ENCODE measurements at places on chromosomes 2 and 18.

DNA sequence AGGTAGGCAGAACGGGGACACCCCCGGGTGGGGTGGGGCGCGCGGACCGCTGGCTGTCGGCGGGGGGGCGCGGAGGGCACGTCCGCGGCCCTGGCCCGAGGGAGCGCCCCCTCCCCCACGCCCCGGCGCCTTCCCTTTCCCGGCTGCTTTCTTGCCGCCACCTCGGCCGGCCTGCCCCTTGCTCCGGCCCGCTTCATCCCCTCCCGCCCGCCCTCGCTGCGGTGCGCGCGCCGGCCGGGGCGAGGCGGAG lies 443 bp downstream of the VAPA start:
- H3K27ac ChIP-seq, result no peak overlapping the region
- no peak for DNase-seq
- H3K4me3 ChIP-seq, result peak overlapping the region; percentile 88
- peaks cover 14% of the 10 kb centered on the region for H3K27me3 ChIP-seq

DNA sequence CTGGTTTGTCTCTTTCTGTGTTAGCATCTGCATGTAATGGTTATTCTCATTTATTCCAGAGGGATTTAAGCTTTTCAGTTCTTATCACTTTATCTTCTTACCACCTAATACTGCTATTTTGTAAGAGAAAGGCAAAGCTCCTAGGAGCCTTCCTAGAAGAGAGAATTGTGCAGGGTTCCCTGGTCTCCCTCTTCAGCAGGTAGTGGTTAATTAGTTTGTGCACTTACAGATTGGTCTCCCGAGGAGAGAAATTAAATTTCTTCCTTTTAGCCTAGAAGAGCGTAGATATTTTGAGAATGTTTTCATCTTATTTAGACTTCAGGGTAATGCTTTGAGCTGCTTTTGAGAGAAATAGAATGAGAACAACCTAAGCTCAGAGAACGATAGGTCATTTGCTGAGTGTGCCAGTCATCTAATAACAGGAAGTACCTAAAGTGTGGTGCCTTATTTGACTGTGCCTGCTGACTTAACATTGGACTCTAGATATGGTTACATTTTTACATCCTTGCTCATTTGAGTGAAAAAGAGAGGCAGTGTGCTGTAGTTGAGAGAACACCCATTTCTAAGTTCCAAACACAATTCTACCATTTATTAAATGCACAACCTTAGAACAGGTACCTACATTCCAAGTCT lies 651.4 kb downstream of the STK39 start:
- H3K27me3 ChIP-seq, result no peaks in the 10 kb centered on the region
- no peak for DNase-seq
- H3K4me1 ChIP-seq, result no peaks in the 10 kb centered on the region

- H3K27me3 ChIP-seq, result no peaks in the 10 kb centered on the region
- no peak overlapping the region for H3K4me3 ChIP-seq
- no peaks in the 10 kb centered on the region for H3K36me3 ChIP-seq
- H3K27ac ChIP-seq, result no peak overlapping the region
- no peak for DNase-seq
- H3K4me1 ChIP-seq, result no peaks in the 10 kb centered on the region
These were observed 49.5 kb upstream of the LRATD1 start for GRCh38 chr2:14583059-14583458.

GRCh38 chr2:36389577-36389976 lies 34.0 kb downstream of the CRIM1 start:
- no peaks in the 10 kb centered on the region for H3K36me3 ChIP-seq
- H3K4me1 ChIP-seq, result peaks cover 17% of the 10 kb centered on the region
- no peak for DNase-seq
- H3K27ac ChIP-seq, result no peak overlapping the region
- no peak overlapping the region for H3K4me3 ChIP-seq
- no peaks in the 10 kb centered on the region for H3K27me3 ChIP-seq

- no peak overlapping the region for H3K27ac ChIP-seq
These were observed 5.6 kb downstream of the QPCT start for GRCh38 chr2:37350034-37350433.

GRCh38 chr2:20378891-20379519 lies 28.4 kb upstream of the PUM2 start:
- H3K36me3 ChIP-seq, result no peaks in the 10 kb centered on the region
- H3K27ac ChIP-seq, result no peak overlapping the region
- H3K27me3 ChIP-seq, result peaks cover 13% of the 10 kb centered on the region
- peaks cover 6% of the 10 kb centered on the region for H3K4me1 ChIP-seq
- no peak for DNase-seq

- peaks cover 6% of the 10 kb centered on the region for H3K4me1 ChIP-seq
- DNase-seq, result no peak
- peaks cover 14% of the 10 kb centered on the region for H3K27me3 ChIP-seq
- no peak overlapping the region for H3K4me3 ChIP-seq
- no peak overlapping the region for H3K27ac ChIP-seq
These were observed 426.0 kb downstream of the TGIF1 start for GRCh38 chr18:3875961-3876360.

GRCh38 chr2:217979151-217979811 lies 23.5 kb downstream of the TNS1 start:
- H3K36me3 ChIP-seq, result no peaks in the 10 kb centered on the region
- H3K27ac ChIP-seq, result no peak overlapping the region
- H3K4me1 ChIP-seq, result no peaks in the 10 kb centered on the region

DNA sequence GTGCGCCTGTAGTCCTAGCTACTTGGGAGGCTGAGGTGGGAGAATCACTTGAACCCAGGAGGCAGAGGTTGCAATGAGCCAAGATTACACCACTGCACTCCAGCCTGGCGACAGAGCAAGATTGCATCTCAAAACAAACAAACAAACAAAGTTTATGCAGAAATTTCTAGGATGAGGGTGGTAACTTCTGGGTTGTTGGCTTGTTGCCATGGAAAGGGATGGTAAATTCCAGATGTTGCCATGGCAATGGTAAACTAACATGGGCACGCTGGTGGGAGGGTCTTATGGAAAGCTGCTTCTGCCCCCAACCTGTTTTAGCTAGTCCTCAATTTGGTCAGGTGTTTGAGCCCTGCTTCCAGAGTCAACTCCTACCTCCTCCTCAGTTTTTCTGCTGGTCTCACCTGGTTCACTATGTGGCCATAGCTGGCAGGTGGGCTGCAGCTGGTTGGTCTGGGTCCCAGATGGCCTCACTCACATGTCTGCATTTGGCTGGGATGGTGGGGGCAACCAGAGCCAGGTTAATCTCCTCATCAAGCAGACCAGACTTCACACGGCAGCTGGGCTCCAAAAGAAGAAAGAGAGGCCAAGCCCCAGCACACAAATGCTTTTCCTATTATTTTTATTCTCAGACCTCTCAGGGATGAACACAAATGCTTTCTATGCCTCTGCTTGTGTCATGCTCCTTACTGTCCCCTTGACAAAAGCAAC lies 26.6 kb upstream of the TEX44 start:
- H3K36me3 ChIP-seq, result no peaks in the 10 kb centered on the region
- peaks cover 6% of the 10 kb centered on the region for H3K4me1 ChIP-seq
- DNase-seq, result no peak

GRCh38 chr2:33011373-33011772 lies 64.6 kb downstream of the LTBP1 start:
- H3K4me3 ChIP-seq, result no peak overlapping the region
- H3K36me3 ChIP-seq, result no peaks in the 10 kb centered on the region

GRCh38 chr2:156472686-156473085 lies 36.5 kb downstream of the GPD2 start:
- H3K4me3 ChIP-seq, result peak overlapping the region; percentile 17
- DNase-seq, result peak; percentile 69
- H3K4me1 ChIP-seq, result peaks cover 46% of the 10 kb centered on the region
- no peaks in the 10 kb centered on the region for H3K36me3 ChIP-seq

DNA sequence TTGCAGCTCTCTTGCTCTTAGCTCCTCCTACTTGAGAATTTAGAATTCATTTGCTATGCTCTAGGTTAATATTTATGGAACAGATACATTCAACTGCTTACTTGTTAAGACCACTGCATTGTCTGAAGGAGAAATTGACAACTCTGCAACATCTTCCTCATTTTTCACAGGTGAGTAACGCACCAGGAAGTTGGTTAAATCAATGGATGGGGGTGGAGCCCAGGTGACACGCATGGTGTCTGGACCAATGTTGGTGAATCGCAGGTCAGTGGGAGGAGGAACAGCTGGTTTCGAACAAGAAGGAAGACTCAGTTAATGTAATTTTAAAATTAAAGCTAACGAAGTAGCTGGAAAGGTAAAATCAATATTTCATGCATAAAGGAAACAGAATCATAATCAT lies 44.3 kb downstream of the FN1 start:
- H3K36me3 ChIP-seq, result no peaks in the 10 kb centered on the region
- no peak for DNase-seq
- H3K27ac ChIP-seq, result no peak overlapping the region
- H3K4me3 ChIP-seq, result no peak overlapping the region
- H3K27me3 ChIP-seq, result peaks cover 7% of the 10 kb centered on the region
- no peaks in the 10 kb centered on the region for H3K4me1 ChIP-seq

DNA sequence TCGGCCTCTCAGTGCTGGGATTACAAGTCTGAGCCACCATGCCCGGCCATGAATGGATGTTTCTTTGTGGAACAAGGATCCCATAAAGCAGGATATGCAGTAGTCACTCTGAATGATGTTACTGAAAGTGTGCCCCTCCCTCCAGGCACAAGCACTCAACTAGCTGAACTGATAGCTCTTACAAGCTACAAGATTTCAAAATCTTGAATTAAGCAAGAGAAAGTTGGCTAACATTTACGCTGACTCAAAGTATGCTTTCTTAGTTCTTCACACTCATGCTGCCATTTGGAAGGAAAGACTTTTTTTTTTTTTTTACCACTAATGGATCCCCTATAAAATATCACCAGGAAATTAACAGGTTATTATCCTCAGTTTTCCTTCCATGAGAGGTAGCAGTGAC lies 549.0 kb upstream of the PKDCC start:
- H3K36me3 ChIP-seq, result peaks cover 25% of the 10 kb centered on the region
- H3K4me3 ChIP-seq, result no peak overlapping the region
- no peaks in the 10 kb centered on the region for H3K4me1 ChIP-seq
- DNase-seq, result no peak
- H3K27me3 ChIP-seq, result no peaks in the 10 kb centered on the region

GRCh38 chr2:128667391-128667790 lies 348.7 kb upstream of the HS6ST1 start:
- no peaks in the 10 kb centered on the region for H3K4me1 ChIP-seq
- DNase-seq, result no peak
- H3K4me3 ChIP-seq, result no peak overlapping the region
- H3K36me3 ChIP-seq, result no peaks in the 10 kb centered on the region
- H3K27me3 ChIP-seq, result peaks cover 12% of the 10 kb centered on the region

DNA sequence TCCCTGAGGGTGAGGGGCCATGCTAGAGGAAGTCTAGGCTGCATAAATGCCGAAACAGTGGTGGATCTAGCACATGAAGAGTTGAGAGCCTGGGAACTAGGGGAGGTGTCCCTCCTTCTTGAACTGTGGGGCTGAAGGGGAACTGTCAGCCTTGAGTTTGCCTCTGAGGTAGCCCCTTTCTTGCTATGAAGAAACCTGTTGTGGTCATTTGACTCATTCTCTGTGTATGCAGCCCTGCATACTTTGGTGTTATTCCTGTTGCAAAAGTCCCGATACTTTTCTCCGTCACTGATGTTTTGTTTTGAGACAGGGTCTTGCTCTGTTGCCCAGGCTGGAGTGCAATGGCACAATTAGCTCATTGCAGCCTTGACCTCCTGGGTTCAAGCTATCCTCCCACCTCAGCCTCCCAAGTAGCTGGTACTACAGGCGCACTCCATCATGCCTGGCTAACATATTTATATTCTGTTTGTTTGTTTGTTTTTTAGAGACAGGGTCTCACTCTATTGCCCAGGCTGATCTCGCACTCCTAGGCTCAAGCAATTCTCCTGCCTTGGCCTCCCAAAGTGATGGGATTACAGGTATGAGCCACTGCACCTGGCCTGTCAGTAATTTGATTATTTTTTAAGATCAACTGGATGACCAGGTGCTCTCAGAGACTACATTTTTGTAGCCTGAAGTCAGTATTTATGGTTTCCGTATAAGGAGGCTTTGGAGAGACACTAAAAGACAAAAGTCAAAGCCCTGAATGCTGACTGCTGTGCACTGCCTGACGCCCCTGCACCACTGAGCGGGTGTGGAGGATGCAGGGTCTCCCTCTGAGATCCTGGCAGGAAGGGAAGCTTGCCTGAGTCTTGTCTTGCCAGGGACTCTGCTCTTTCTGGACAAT lies 126.0 kb upstream of the MSH6 start:
- no peak overlapping the region for H3K4me3 ChIP-seq
- H3K36me3 ChIP-seq, result no peaks in the 10 kb centered on the region
- H3K27me3 ChIP-seq, result no peaks in the 10 kb centered on the region
- no peaks in the 10 kb centered on the region for H3K4me1 ChIP-seq
- no peak for DNase-seq

DNA sequence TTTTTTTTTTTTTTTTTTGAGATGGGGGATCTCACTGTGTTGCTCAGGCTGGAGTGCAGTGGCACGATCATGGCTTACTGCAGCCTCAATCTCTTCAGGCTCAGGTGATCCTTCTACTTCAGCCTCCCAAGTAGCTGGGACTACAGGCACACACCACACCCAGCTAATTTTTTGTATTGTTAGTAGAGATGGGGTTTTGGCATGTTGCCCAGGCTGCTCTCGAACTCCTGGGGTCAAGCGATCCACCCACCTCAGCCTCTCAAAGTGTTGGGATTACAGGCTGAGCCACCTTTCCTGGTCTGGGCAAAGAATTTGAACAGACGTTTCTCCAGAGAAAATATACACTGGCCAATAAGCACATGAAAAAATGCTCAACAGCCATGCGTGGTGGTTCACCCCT lies 2.9 kb upstream of the SNRNP200 start:
- DNase-seq, result no peak
- peaks cover 14% of the 10 kb centered on the region for H3K36me3 ChIP-seq

- no peaks in the 10 kb centered on the region for H3K4me1 ChIP-seq
- peaks cover 3% of the 10 kb centered on the region for H3K27me3 ChIP-seq
- H3K27ac ChIP-seq, result no peak overlapping the region
- no peak for DNase-seq
These were observed 181.6 kb downstream of the PARD3B start for GRCh38 chr2:204726831-204727230.

DNA sequence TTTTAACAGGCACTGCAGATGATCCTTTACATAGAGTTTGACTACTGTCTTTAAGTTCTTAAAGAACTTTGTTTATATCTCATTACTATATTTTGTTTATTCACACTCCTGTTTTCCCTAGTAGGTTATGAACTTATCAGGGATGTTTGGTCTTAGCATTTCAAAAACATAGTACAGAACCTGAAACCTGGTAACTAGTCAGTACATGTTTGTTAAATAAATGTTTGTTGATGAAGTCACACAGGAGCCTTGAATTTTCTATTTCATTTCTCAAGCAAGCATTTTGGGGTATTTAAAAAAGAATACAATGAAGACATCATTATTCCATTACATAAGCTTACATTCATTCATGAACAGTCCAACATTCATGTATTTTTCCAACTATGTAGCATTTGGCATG lies 280.3 kb upstream of the ZSWIM2 start:
- no peaks in the 10 kb centered on the region for H3K27me3 ChIP-seq
- H3K27ac ChIP-seq, result no peak overlapping the region
- no peak overlapping the region for H3K4me3 ChIP-seq
- no peak for DNase-seq
- no peaks in the 10 kb centered on the region for H3K36me3 ChIP-seq

GRCh38 chr2:101109451-101110118 lies 41.6 kb downstream of the TBC1D8 start:
- H3K27ac ChIP-seq, result no peak overlapping the region
- H3K4me3 ChIP-seq, result no peak overlapping the region
- peaks cover 50% of the 10 kb centered on the region for H3K27me3 ChIP-seq
- H3K36me3 ChIP-seq, result no peaks in the 10 kb centered on the region
- H3K4me1 ChIP-seq, result peaks cover 5% of the 10 kb centered on the region

- no peak for DNase-seq
- H3K36me3 ChIP-seq, result peaks cover 48% of the 10 kb centered on the region
- peak overlapping the region; percentile 85 for H3K27ac ChIP-seq
- H3K4me1 ChIP-seq, result peaks cover 53% of the 10 kb centered on the region
These were observed 3.9 kb downstream of the CTLA4 start for GRCh38 chr2:203871371-203871983.

GRCh38 chr2:224016963-224017362 lies 22.1 kb downstream of the SERPINE2 start:
- H3K4me3 ChIP-seq, result no peak overlapping the region
- no peak for DNase-seq
- no peaks in the 10 kb centered on the region for H3K27me3 ChIP-seq
